ENCODE measurements at places on chromosomes 1 and 21.

DNA sequence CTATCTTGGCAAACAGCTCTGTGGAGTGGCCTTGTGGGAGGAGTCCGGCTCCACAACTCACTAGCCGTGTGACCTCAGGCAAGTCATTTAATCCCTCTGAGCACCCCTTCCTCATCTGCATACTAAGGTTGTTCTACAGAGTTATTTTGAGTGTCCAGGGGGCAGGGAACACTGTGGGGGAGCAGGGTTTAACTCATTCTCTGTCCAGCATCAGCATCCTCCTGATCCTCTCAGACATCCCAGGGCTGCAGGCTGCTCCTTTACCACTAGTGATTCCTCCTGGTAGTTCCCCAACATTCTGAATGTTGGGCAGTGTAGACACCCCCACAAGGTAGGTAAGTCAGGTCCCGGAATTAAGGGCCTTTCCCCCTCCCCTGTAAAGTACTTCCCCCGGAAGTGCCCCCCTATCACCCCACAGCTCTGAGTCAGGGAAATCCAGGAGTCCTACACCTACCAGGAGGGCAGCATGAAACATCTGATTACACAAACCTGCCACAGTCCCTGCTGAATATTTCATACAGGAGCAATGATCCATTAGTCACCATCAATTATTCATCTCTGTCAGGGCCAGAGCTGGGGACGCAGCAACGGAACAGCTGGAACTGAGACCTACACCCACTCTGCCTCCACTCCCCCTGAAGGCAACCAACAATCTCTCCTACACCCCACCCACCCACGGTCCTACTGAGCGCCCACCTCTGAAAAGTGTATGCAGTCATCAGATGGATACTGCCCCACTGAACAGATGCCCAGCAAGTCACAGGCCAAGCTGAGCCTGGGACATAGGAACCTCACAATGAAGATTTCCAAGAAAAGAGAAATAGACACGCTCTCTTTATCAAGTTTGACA is 20.5 kb downstream of the SYT2 start:
- DNase-seq = no peak

DNA sequence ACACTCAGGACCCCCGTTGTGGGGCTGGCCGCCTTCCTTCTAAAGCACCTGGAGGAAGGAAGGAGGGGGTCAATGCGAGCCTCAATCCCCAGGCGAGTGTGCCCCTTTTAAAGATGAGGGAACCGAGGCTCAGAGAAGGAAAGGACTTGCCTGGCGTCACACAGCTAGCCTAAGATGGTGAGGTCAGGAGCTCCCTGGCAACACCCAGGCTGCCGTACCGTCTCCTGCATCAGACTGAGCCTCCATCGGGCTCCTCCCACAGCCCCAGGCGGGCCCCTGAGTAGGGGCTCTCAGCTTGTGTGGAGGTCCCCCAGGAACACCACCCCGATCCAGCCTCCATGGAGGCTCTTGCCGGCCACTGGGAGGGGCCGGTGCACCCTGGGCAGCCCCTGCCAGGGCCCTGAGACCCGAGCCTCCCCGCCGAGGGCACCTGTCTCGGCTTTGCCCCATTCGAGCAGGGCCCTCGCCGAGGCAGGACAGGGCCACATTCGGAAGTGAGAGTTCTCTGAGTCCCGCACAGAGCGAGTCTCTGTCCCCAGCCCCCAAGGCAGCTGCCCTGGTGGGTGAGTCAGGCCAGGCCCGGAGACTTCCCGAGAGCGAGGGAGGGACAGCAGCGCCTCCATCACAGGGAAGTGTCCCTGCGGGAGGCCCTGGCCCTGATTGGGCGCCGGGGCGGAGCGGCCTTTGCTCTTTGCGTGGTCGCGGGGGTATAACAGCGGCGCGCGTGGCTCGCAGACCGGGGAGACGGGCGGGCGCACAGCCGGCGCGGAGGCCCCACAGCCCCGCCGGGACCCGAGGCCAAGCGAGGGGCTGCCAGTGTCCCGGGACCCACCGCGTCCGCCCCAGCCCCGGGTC is at the start of gene AIRE:
AIRE (plus strand) TSS at position 739 of the 855 bp plus-strand sequence. CDS start 131 bp downstream, outside the sequence.
- DNase-seq = peak; percentile 28

- DNase-seq = no peak
These were observed 500.5 kb downstream of the SETD4 start for GRCh38 chr21:35559829-35560225.

- no peak for DNase-seq
These were observed 68.7 kb downstream of the HIVEP3 start for GRCh38 chr1:41850029-41850428.

GRCh38 chr1:163257763-163258162 is 55.0 kb upstream of the RGS5 start:
- no peak for DNase-seq

All from psoas muscle (tissue), 8 donors.